ENCODE measurements at places on chromosomes 5 and 9. TPM values are rescaled to one million over a fixed set of nuclear protein-coding genes. Genes with fewer than 3 reads are reported as not detected.

DNA sequence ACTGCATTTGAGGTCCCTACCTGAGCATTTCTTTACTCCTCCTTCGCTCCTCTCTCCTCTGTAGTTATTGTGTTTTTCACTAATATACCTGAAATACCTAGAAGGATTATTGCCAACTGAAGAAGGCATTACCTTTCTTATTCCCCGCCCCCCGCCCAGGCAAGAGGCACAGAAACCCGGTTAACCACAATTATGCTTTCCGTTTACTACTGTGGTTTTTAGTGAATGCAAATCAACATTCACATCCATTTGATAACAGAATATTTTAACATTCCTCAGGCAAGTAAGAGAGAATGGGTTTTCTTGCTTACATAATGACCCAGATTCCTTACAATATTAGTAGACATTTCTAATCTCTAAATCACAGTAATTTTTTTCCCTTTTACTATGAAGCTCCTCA is 136.9 kb downstream of the PCSK5 start:
- no peak overlapping the region for H3K4me3 ChIP-seq
- DNase-seq: no peak
- H3K27ac ChIP-seq: no peak overlapping the region
- peaks cover 10% of the 10 kb centered on the region for H3K4me1 ChIP-seq

PRRT1B gene
- polyA plus RNA-seq: not detected

DNA sequence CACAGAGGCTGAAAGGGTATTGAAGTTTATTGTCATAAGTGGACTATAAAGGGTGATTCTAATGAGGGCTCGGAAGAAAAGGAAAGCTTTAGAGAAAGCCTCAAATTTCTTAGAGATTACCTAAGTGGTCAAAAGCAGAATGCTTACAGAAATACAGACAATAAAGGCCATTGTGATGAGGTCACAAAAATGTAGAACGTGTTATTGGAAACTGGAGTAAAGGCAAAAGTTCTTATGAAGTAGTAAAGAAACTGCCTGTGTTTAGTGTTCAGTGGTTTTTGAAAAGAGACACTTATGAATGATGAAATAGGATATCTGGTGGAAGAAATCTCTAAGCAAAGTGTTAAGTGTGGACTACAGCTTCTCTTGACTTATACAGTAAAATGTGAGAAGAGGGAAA is 726.9 kb downstream of the DNAH5 start:
- DNase-seq: no peak
- H3K4me1 ChIP-seq: no peaks in the 10 kb centered on the region
- H3K36me3 ChIP-seq: no peaks in the 10 kb centered on the region
- H3K27ac ChIP-seq: no peak overlapping the region

DNA sequence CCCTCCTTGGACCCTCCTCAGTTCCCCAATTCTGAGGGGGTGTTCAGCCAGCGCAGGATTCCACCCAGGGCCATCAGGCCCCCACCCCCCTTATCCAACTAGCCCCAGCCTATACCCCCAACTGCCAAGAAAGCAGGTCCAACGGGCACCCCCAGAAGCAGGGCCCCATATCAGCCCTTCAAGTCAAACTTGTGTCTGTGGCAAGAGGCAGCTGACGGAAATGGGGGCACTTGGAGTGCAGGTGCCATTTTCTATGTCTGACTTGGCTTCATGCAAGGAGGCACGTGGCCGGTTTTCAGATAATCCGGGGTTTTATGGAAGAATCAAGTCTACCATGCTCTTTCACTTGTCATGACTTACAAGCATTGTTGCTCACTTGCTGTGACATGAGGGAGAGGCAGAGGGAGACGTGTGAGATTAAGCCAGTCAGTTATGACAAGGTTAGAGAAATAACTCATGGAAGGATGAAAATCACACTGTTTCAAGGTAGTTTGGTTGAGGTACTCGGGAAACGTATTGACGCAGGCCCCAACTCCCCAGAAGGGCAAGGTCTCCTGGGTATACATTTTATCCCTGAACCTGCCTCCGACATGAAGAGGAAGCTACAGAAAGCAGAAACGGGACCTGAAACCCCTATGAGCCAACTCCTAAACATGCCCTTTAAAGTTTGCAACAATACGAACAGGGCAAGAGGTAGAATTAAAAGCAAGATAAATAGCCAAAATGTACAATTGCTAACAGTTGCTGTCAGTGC is 26.5 kb upstream of the CLPTM1L start:
- no peak overlapping the region for H3K27ac ChIP-seq
- no peaks in the 10 kb centered on the region for H3K4me1 ChIP-seq
- no peaks in the 10 kb centered on the region for H3K27me3 ChIP-seq
- no peak overlapping the region for H3K4me3 ChIP-seq

CMYA5 gene
- polyA plus RNA-seq: 0.25 TPM

DOCK2 gene
- polyA plus RNA-seq: 0.17 TPM

- peaks cover 10% of the 10 kb centered on the region for H3K36me3 ChIP-seq
- no peak for DNase-seq
- no peak overlapping the region for H3K4me3 ChIP-seq
- peaks cover 35% of the 10 kb centered on the region for H3K4me1 ChIP-seq
- H3K27ac ChIP-seq: no peak overlapping the region
Observed at GRCh38 chr5:132375957-132376356, 6.4 kb downstream of the SLC22A5 start.

LCN1 gene
- not detected for polyA plus RNA-seq

GRCh38 chr5:135596157-135596763 is 17.5 kb upstream of the CXCL14 start:
- no peaks in the 10 kb centered on the region for H3K27me3 ChIP-seq
- H3K4me1 ChIP-seq: peaks cover 7% of the 10 kb centered on the region
- no peak overlapping the region for H3K4me3 ChIP-seq

SLC1A1 gene
- 0.77 TPM for polyA plus RNA-seq

SLC6A18 gene
- not detected for polyA plus RNA-seq

- no peak overlapping the region for H3K4me3 ChIP-seq
- no peak for DNase-seq
- no peak overlapping the region for H3K27ac ChIP-seq
- H3K4me1 ChIP-seq: no peaks in the 10 kb centered on the region
- peaks cover 19% of the 10 kb centered on the region for H3K27me3 ChIP-seq
- no peaks in the 10 kb centered on the region for H3K36me3 ChIP-seq
Observed at GRCh38 chr5:1108865-1109174, 3.0 kb downstream of the SLC12A7 start.

- no peak for DNase-seq
- H3K27ac ChIP-seq: no peak overlapping the region
- peaks cover 19% of the 10 kb centered on the region for H3K36me3 ChIP-seq
- H3K4me3 ChIP-seq: no peak overlapping the region
Observed at GRCh38 chr9:130088051-130088450, 34.3 kb downstream of the GPR107 start.

GRCh38 chr5:17441351-17441750 is 56.7 kb upstream of the TAF11L2 start:
- DNase-seq: no peak
- H3K4me1 ChIP-seq: no peaks in the 10 kb centered on the region
- H3K4me3 ChIP-seq: no peak overlapping the region
- H3K27ac ChIP-seq: no peak overlapping the region

ZFP37 gene
- polyA plus RNA-seq: 0.72 TPM

FOXI1 gene
- polyA plus RNA-seq: not detected

DNA sequence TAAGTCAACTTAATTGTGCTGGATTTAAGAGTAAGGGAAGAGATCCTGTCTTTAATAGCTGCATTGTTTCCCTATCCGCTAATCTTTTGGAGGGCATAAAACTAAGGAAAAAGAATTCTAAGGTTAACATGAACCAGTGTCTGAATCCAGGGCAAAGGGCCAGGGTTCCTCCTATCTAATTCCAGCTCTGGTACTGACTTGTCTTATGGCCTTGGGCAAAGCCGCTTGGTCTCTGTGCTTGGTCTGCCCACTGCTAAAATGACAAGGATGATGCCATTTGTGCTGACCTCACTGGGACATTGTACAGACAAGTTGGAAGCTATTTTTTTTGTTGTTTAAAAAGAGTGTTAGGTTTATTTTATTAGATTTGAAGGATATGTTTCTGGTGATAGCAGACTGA is 334.7 kb upstream of the PIK3R1 start:
- no peak overlapping the region for H3K4me3 ChIP-seq
- peaks cover 30% of the 10 kb centered on the region for H3K4me1 ChIP-seq
- no peaks in the 10 kb centered on the region for H3K27me3 ChIP-seq
- no peaks in the 10 kb centered on the region for H3K36me3 ChIP-seq
- peak overlapping the region; percentile 4 for H3K27ac ChIP-seq

TBCA gene
- 225 TPM for polyA plus RNA-seq

DNAH5 gene
- polyA plus RNA-seq: 0.73 TPM

DNA sequence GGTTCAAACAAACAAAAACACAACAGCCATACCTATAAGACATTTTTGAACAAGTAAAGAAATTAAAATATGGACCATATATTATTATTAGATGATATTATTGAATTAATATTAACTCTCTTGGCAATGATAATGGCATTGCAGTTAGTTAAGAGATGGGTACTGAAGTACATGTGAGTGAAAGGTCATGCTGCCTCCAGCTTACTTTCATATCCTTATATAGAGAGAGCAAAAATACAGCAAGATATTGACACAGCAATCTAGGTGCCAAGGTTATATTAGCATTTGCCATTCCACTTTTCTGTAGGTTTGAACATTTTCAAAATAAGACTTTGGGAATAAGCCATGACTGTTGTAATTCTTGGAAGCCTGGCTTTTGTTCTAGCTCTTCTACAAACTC is 6.1 kb downstream of the TNFSF8 start:
- no peaks in the 10 kb centered on the region for H3K4me1 ChIP-seq
- no peaks in the 10 kb centered on the region for H3K36me3 ChIP-seq
- no peak overlapping the region for H3K4me3 ChIP-seq
- no peak for DNase-seq

GRCh38 chr9:14393418-14393817 is 79.5 kb upstream of the NFIB start:
- DNase-seq: no peak
- no peaks in the 10 kb centered on the region for H3K4me1 ChIP-seq
- H3K36me3 ChIP-seq: no peaks in the 10 kb centered on the region
- H3K27ac ChIP-seq: no peak overlapping the region
- H3K4me3 ChIP-seq: no peak overlapping the region

- DNase-seq: no peak
- no peaks in the 10 kb centered on the region for H3K27me3 ChIP-seq
- H3K4me1 ChIP-seq: no peaks in the 10 kb centered on the region
- H3K36me3 ChIP-seq: no peaks in the 10 kb centered on the region
Observed at GRCh38 chr5:68771732-68772131, 322.1 kb upstream of the SLC30A5 start.

Measured in keratinocyte (primary cell).